ENCODE measurements at places on chromosomes 1 and 21.
A peak's percentile ranks its signal among the peaks of the same experiment; 100 is the strongest.

DNA sequence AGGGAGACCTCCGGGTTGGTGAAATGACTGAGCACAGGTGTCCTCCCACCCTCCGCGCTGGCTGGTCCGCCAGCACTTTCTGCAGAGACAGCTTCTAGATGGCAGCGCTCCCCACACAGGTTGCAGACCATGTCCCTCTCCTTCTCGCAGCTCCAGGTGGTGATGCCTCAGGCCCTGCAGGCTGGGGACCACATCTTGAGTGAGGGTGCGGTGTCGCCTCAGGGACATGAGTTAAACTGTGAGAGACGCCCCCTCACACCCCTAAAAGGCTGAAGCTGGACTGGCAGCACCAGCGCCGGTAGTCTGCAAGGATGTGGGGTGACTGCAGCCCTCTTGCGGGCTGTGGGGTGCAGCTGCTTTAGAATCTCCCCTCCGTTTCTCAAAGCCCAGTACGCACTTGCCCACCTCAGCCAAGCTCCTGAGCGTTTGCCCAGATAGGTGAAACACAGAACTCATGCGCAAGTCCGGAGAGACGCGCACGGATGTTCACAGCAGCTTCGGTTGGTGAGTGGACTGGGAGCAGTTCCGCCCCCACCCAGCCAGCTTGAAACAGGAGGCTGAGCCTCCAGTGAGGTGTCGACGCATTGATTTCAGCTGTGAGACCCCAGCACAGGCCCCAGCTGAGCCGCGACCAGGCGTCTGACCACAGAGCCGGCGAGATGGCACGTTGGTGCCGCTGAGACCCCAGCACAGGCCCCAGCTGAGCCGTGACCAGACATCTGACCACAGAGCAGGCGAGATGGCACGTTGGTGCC lies 28.6 kb downstream of the COL6A1 start:
- DNase-seq = no peak

GRCh38 chr1:170856455-170856854 lies 78.9 kb upstream of the MROH9 start:
- no peak for DNase-seq

DNA sequence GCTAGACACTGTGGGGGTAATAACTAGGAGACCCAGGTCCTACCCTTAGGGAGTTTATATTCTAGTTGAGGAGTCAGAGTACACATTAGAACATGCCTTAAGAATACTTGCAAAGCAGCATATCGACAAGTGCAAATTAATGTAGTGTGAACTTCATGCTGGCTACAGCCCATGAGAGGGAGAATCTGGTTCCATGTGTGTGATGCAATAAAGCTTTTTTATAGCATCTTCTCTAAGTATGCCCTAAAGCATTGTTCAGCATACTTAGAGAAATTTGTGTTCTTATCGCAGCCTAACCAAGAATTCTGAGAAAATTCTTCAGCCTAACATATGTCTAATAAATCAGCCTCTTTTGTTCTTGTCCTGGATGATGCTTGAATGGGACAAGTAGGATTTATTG lies 95.5 kb downstream of the SDCCAG8 start:
- no peak for DNase-seq

DNA sequence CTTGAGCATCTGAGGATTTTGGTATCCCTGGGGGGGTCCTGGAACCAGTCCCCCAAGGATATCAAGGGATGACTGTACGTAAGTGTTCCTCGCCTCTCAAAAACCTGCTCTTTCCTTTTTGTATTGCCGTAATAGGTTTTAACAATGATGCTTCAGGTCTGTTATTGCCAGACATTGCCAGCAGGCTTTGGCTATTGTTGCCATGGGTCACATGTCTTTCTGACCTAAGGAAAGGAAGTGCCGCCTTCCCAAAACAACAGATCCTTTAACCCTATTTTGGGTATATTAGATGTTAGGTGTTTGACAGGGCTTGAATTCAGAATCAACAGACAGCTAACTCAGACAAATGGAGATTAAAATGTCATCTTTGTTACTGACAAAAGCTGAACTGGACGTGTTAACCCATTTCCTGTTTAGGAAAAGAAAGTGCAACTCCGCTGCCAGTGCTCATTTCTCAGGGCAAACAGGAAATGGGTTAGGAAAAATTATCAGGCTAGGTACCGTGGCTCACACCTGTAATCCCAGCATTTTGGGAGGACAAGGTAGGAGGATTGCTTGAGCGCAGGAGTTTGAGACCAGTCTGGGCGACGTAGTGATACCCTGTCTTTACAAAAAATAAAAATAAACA lies 12.4 kb upstream of the PRPF38B start:
- DNase-seq = no peak

GRCh38 chr1:196308176-196308575 lies 300.1 kb downstream of the KCNT2 start:
- DNase-seq = no peak

DNA sequence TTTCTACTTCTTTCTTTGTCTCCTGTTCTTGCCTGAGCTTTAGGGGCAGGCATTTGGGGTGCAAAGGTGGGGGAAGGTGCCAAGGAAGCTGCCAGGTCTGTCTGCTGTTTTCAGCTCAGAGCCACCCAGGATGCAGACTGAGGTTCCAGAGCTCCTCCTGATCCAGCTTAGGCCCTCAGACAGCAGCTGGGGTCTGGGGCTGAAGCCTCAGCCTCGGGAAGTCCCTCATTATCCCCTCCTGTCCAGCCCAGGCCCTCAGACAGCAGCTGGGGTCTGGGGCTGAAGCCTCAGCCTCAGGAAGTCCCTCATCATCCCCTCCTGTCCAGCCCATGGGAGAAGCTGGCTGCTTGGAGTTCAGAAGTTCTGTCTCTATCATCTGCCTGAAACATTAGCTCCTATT lies 257.7 kb upstream of the CSF3R start:
- no peak for DNase-seq

GRCh38 chr21:46639489-46640386 lies 4.3 kb downstream of the PRMT2 start:
- DNase-seq = peak; percentile 50

DNA sequence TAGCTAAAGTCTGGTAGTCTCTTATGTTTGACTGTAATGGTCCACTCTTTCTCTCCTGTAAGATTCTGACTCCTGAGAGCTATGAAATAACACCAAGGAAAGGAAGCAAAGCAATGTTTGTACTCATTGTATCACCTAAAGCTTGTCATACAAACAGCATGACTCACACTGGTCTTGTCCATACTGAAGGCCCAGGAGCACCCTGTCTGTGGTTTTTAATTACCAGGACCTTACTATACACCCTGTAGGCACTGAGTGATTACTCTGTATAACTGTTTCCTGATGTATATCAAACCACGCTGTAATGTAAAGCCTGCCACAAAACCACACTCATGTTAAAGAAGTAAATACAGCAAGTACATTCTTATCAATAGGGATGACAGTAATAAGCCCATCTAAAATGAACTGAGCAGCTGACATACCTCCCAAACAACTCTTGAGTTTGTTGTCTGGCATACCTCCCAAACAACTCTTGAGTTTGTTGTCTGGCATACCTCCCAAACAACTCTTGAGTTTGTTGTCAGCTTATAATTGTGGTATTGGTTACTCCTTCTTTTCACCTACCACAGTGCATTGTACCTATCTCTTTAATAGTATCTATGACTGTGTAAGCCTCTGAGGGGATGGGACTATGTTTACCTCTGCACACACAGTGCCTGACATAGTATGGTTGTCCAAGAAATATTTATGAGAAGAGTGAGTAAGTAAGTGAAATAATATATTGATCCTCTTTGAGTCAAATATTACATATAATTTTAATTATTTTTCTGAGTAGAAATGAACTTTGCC lies 11.6 kb upstream of the TNFSF18 start:
- DNase-seq = peak; percentile 79

DNA sequence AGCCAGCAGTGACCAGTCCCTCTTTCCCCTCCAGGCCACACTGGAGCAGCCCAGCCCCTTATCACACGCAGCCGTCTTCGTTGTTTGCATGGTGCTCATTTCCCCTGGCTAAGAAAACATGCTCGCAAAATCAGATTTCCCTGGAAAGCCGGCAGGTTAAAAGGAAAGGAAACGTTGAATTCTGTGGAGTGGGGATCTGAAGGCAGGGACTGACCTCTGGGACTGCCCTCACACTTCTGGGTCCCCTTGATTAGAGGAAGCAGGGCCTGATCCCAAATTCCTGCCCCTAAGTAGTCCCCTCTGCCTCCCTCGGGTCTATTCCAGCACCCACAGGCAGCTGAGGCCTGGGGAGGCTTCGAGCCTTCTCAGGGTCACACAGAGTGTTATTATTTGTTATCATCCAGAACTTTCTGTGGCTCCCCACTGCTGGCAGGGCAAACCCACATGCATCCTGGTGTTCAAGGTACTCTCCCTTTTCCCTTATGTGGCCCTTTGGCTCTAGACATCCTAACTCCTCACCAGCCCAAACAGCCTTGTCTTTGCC lies 125.2 kb upstream of the ZBTB40 start:
- DNase-seq = no peak

DNA sequence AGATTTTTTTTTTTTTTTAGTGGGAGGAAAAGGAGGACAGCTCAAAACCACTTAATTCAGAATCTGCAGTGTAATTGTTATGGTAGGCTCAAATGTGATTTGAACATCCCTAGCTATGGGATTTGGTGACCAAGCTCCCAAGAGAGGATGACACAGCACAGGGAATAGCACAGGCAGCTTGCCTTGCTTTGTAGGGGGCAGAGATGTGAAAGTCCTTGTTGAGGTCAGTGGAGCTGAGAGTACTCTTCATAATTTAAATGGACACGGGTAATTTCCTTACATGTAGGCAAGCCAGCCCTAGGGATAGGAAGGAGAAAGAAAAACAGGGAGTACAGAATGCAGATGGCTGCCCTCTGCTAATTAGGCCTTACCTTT lies 3.2 kb upstream of the UCK2 start:
- no peak for DNase-seq

DNA sequence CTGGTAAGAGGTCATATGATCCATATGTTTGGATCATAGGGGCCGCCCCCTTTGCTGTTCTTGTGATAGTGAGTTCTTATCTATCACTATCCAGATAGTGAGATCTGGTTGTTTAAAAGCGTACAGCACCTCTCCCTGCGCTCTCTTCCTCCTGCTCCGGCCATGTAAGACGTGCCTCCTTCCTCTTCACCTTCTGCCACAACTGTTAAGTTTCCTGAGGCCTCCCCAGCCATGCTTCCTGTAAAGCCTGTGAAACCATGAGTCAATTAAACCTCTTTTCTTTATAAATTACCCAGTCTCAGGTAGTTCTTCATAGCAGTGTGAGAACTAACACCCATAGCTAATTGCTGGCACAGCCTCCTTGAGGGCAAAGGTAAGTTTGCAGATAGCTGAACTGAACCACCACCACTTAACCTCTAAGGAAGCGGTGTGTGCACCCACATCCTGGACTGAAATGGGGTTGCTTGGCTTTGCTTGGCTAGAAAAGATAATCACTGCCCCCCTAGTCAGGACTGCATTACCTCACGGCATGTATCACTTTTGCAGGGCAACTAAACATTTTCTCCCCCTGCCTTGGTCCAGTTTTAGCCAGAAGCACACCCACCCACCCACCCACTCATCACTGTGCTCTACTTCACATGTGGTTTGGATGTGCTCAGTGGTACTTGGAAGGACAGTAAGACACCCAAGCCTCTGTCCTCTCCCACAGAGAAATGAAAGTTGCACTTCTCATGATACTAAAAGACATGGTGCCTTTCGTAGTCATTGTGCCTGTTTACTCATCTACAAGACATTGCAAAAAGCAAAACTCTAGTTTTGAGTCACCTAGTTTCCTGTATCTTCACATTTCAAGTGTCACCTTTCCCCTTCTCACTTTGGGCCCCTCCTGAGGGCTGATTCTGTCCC lies 23.1 kb upstream of the PTAFR start:
- no peak for DNase-seq

GRCh38 chr21:14273736-14274538 lies 58.0 kb downstream of the RBM11 start:
- peak; percentile 1 for DNase-seq

DNA sequence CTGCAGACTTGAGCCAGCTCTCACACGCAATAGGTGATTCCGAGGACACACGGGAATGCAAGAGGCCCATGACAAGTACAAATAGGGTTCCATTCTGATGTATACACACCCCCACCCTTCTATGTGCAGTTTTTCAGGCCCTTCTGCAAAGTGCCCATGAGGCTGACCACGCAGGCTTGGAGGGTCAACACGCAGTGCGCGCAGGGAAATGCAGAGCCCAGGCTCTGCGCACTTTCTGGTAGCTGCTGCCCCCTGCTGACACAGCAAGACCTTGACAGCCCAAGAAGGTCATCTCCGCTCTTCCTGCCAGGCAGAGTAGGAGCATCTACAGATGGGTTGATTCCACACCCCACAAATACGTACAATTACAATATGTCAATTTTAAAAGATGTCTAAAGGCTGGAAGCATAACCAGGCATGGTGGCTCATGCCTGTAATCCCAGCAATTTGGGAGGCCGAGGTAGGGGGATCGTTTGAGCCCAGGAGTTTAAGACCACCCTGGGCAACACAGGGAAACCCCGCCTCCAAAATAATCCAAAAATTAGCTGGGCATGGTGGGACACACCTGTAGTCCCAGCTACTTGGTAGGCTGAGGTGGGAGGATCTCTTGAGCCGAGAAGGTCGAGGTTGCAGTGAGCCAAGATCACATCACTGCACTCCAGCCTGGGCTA lies 18.5 kb downstream of the SH3BP5L start:
- DNase-seq = peak; percentile 48

DNA sequence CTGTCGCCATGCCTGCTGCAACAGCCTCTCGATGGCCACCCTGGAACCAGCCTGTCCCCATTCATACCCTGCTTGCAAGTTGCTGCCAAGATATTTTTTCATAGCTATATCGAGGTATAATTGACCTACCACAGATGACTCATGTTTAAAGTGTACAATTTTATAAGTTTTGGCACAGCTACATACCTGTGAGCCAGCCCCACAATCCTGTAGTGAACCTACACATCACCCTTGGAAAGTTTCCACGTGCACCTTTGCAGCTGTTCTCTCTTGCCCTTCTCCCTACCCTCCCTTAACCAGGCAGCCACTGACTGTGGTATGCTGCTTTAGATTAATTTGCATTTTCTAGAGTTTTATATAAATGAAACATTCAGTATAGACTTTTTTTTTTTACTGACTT lies 23.0 kb upstream of the KCNJ6 start:
- no peak for DNase-seq

DNA sequence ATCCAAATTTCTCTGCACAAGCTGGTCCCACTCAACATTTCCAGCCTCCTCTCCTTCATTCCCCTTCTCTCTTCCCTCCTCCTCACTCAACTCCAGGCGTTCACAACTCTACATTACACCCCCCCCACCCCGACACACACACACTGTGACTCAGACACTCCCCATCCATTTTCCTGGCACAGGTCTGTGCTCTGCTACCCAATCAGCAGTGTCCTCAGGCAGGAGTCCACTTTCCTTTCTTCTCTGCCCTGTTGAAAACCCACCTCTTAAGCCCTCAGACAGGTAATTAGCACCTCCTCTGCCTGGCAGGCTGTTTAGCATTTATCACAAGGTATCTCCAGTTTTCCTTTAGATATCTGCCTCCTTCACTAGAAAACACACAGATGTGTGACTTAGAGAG lies 8.8 kb upstream of the LMX1A start:
- DNase-seq = no peak

GRCh38 chr1:52238887-52239707 lies 97.2 kb downstream of the ZFYVE9 start:
- DNase-seq = peak; percentile 34

DNA sequence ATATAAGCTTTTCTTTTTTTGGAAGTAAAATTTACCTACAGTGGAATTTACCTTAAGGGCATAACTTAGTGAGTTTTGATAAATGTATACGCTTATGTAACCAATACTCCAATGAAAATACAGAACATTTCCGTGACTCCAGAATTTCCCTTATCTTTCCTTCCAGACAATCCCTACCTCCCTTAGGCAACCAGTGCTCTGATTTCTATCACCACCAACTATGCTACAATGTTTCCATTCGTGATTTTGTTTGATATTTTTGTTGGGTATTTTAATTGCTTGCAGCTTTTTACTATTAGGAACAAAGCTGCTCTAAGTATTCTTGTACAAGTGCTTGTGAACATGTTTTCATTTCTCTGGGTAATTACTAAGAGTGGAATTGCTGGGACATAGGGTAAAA lies 14.6 kb downstream of the IFT25 start:
- DNase-seq = no peak
